ENCODE measurements at places on chromosomes 11 and 22.

- DNase-seq = peak; percentile 43
These were observed 10.4 kb upstream of the TUB start for GRCh38 chr11:8070417-8071115.

GRCh38 chr22:36452250-36452977, 29.0 kb downstream of the TXN2 start:
- DNase-seq = no peak

- DNase-seq = no peak
These were observed 46.1 kb upstream of the OR4B1 start for GRCh38 chr11:48170241-48171233.

GRCh38 chr11:116972691-116973090, 125.5 kb downstream of the SIK3 start:
- DNase-seq = no peak
